ENCODE measurements at places on chromosomes 11 and 22.

GRCh38 chr22:29385151-29385704 is 3.1 kb downstream of the AP1B1 start:
- no peak for DNase-seq

DNA sequence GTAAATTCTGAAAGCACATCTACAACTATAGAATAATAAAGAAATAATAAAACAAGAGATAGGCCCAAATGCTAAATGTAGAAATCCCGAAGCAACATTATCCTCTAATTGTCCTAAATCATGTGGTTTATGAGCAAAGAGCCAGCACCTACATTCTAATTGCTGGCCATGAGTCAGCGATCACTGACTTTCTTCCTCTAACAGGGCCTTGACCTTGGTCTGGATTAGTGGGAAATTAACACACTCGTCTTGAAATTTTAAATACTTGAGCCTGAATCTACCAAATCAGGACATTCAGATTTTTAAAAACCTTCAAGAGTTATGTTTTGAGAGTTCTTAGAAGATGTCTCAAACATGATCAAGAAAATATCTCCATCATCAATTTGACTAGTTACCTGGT is 727.6 kb downstream of the METTL15 start:
- no peak for DNase-seq

- no peak for DNase-seq
These were observed 761 bp upstream of the TMEM25 start for GRCh38 chr11:118530180-118530682.

DNA sequence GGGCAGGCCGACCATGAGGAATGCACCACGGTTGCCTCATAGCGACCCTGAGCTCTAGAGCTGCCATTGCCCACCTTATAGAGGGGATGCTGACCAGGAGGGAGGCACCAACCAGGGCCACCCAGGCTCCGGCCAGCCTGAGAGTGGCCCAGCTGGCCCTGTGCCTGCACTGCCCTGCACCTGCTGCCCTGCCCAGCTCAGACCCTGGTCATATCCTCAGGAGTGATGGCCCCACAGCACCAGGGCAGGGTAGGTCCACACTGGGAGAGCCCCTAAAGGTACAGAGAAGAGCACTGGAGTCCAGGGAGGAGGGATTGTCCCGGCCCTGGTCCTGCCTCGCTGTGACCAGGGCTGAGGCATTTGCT is 127.8 kb downstream of the MED15 start:
- no peak for DNase-seq

- no peak for DNase-seq
These were observed 62.2 kb downstream of the FAM181B start for GRCh38 chr11:82671451-82671850.

DNA sequence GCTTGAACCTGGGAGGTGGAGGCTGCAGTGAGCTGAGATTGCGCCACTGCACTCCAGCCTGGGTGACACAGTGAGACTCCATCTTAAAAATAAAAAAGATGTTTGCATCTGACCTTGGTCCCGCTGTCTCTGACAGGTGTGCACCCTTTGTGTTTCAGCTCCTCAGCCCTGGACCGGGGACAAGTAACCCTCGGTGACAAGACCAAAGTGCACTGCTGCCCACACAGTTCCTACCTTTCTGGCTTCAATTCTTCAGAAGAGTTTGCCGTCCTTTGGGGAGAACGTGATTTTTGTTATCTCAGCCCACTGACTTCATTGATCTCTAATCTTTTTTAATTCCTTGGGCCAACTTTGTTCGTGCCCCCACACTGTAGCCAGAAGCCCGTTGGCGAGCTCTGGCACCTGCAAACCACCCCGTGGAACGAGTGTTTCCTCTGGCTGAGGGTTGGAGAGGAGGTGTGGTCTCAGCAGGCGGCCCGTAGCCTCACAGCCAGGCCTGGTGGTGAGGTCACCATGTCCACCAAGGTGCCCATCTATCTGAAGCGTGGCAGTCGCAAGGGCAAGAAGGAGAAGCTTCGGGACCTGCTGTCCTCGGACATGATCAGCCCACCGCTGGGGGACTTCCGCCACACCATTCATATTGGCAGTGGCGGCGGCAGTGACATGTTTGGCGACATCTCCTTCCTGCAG is 5.9 kb downstream of the CDC42EP2 start:
- no peak for DNase-seq

DNA sequence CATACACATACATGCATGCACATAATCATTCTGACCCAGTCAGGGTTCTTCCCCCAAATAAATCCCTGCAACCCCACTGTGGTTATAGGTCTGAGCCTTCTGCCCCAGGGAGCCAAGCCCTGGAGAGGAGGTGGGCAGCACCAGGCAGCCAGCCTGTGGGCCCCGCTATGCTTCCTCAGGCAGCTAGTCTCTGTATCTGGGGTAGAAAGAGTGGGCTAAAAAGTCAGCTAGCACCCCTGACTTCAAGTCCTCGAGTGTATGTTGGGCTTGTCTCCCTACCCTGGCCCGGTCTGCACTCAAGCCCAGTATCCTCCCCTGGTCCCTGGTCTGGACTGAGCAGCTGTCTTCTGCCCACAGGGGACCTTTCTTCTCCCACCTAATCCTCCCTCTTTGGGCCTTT is 28.0 kb downstream of the KCNQ1OT1 start:
- no peak for DNase-seq

Data from NCI-H1048 (cell line).